Mammary microvascular endothelial cell (primary cell): ENCODE measurements at places on chromosomes 5 and 9. TPM values are rescaled to one million over a fixed set of nuclear protein-coding genes. Genes with fewer than 3 reads are reported as not detected.

The DND1 gene
- 0.10 and 0.80 TPM in 2 replicates for total RNA-seq

The RGS7BP gene
- total RNA-seq = 0.07 and 0.20 TPM in 2 replicates

The SARDH gene
- not detected in 2 replicates for total RNA-seq

The NRARP gene
- 35.8 and 43.9 TPM in 2 replicates for total RNA-seq

The SOX30 gene
- total RNA-seq = 0.05 TPM in 1 of 2 replicates, not detected in the other

The TPPP gene
- 0.05 and 0.07 TPM in 2 replicates for total RNA-seq

The B4GALT7 gene
- 36.5 and 36.7 TPM in 2 replicates for total RNA-seq

The PTPRD gene
- total RNA-seq = 0.27 and 2.1 TPM in 2 replicates

The RHOBTB3 gene
- 160 and 167 TPM in 2 replicates for total RNA-seq

The TMEM171 gene
- total RNA-seq = 16.9 and 17.6 TPM in 2 replicates

The SPATA31A3 gene
- not detected in 2 replicates for total RNA-seq

The HTR1A gene
- not detected in 2 replicates for total RNA-seq

The ZFR gene
- total RNA-seq = 49.1 and 50.6 TPM in 2 replicates

The CCNJL gene
- total RNA-seq = 4.9 and 5.6 TPM in 2 replicates

The ITGA2 gene
- total RNA-seq = 30.9 and 33.3 TPM in 2 replicates

The LVRN gene
- not detected in 2 replicates for total RNA-seq

The INIP gene
- total RNA-seq = 17.4 and 18.3 TPM in 2 replicates

The MARCHF3 gene
- 24.3 and 29.4 TPM in 2 replicates for total RNA-seq

The CCL27 gene
- not detected in 2 replicates for total RNA-seq

The SOWAHA gene
- not detected in 2 replicates for total RNA-seq

The C9orf153 gene
- not detected in 2 replicates for total RNA-seq

The IL33 gene
- 0.60 and 2.9 TPM in 2 replicates for total RNA-seq

The TTC39B gene
- 3.0 and 5.1 TPM in 2 replicates for total RNA-seq

The PDGFRB gene
- 0.69 and 1.6 TPM in 2 replicates for total RNA-seq

The PCDHB9 gene
- 0.15 and 0.27 TPM in 2 replicates for total RNA-seq

The PTGDS gene
- not detected in 2 replicates for total RNA-seq

The MEF2C gene
- 48.6 and 71.6 TPM in 2 replicates for total RNA-seq

The UBAC1 gene
- total RNA-seq = 51.9 and 55.0 TPM in 2 replicates

The CCDC183 gene
- total RNA-seq = not detected in 2 replicates
